ENCODE measurements at places on chromosomes 4 and X.

- DNase-seq, result no peak
Measured at GRCh38 chr4:25092139-25092538, 61.4 kb upstream of the LGI2 start.

GRCh38 chr4:177292171-177292570 is 17.5 kb upstream of the NEIL3 start:
- DNase-seq, result no peak

DNA sequence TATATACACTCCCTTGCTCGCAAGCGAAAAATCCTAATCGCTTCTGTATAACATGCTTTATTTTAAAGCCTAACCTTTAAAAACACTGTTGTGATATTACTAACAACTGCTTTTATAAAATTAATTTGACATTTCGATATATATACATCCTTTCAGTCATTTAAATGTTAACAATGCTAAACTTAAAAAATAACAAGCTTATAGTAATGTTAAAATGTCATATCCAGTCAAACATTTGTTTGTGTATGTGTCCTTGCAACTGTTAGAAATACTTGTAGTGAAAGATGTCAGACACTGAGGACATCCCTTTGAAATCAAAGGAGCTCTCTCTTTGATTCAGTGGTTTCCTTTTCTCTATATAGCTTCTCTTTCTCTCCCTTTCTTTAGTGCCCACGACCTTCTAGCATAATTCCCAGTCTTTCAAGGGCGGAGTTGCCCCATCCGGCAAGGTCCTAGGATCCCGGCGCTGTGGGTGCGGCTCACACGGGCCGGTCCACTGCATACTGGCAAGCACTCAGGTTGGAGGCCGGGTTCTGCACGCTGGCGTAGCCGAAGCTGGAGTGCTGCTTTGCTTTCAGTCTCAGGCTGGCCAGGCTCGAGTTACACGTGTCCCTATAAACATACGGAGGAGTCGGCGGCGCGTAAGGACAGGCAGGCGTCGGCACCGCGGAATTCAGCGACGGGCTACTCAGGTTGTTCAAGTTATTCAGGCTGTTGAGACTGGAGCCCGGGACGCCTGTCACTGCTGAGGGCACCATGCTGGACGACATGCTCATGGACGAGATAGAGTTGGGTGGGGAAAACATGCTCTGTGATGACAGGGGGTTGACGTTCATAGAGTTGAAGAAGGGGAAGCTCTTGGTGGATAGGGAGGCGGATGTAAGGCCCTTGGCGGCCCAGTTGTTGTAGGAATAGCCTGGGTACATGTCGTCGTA is 5.0 kb downstream of the PITX2 start:
- no peak for DNase-seq

GRCh38 chr4:144423930-144424329 is 222.0 kb upstream of the HHIP start:
- DNase-seq, result no peak

DNA sequence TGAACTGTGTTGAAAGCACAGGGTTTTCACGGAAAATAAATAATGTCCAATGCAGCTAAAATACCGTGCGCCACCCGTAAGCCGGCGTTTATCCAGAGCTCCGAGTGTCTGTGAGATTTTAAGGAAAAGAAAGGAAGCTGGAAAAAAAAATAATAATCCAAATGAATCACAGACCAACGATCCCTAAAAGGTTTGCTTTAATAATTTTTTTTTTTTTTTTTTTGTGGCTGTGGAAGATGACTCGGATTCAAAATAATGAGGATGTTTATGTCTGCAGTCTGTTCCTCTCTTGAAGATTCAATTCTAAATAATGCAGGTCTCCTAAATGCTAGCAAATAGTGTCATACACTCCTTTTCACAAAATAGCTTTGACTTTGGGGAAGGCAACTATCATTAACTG is 84.6 kb upstream of the PPP2R3B start:
- no peak for DNase-seq

DNA sequence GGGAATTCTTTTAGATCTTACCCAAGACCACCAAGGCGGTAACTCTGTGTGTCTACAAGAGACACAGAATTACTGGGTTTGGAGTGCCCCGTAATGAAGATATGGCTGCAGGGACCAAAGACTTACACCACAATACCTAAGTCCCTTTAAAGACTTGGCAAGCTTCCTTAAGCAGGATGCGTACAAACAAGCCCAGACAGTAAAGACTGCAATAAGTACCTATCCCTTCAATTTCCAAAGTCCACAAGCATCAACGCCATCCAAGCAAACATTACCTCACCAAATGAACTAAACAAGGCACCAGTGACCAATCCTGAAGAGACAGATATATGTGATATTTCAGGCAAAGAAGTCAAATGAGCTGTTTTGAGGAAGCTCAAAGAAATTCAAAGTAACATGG is 42.3 kb upstream of the RNF128 start:
- DNase-seq, result no peak

DNA sequence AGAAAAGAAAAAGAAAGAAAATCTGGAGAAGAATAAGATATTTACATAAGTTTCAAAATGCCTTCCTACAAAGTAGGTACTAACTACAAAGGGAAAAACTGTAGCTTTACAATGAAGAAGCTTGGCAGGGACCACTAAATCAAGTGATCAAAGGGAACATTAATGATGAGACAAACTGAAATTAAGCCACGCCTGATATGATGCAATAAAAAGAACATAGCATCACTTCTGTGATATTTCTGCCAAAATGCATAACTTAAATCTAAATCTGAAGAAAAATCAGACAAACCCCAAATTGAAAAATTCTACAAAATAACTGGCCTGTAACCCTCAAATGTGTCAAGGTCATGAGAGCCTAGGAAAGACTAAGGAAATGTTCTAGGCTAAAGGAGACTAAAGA is 8.9 kb upstream of the DCLK2 start:
- no peak for DNase-seq

DNA sequence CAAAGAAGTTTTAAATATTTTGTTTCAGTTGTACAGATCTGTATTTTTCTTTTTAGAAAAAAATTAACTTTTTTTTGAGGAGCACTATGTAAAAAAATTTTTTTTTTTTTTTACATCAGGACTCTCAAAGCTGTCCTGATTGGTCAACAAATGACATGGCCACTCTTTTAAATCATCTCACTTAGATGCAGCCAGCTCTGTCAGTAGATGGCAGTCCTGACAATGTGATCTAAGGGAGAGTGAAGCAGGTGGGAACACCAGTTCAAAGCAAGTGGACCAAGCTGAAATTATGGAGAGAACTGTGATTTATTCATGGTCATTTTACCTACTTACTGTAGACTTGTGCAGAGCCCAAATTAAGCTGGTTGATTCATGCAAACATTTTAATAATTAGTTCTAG is 174.7 kb upstream of the GPRIN3 start:
- DNase-seq, result peak; percentile 28

DNA sequence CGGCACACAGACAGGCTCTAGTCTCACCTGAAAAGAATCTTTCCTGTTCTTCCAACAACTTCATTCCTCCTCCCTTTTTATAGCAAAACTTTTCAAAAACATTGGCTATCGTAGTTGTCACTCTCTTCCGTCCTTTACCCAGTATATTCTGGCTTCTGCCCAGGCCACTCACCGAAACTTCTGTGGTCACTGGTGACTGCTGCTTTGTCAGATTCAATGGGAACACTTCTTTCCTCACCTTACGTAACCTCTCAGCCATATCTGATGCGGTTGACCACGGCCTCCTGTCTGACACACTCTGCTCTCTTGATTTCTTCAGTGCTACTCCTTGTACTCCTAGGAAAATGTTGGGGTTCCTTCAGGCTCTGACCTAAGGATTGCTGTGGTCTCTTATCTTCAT is 9.2 kb upstream of the RNF150 start:
- no peak for DNase-seq

GRCh38 chr4:7595934-7596461 is 161.3 kb upstream of the PSAPL1 start:
- DNase-seq, result no peak

GRCh38 chrX:139052461-139052860 is 340.9 kb upstream of the FGF13 start:
- DNase-seq, result no peak

DNA sequence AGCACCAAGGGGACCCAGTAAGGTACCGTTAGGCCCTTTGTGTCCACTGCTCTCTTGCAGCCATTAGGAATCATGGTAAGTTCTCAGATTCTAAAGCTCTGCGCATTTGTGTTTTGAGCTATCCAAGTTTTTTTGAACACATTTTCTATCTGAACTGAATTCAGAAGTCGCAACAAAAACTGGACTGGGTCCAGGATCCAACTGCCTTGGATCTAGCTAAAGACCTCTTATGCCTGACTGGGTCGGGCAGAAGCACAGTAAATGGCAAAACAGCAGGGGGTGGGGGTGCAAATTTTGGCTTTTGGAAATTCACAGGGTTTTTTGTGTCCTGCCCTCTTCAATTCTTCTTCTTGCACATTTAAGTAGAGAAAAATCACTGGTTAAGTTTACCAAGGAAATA is 30.0 kb downstream of the RCHY1 start:
- no peak for DNase-seq

GRCh38 chrX:130085551-130086446 is 24.5 kb downstream of the ELF4 start:
- DNase-seq, result no peak

DNA sequence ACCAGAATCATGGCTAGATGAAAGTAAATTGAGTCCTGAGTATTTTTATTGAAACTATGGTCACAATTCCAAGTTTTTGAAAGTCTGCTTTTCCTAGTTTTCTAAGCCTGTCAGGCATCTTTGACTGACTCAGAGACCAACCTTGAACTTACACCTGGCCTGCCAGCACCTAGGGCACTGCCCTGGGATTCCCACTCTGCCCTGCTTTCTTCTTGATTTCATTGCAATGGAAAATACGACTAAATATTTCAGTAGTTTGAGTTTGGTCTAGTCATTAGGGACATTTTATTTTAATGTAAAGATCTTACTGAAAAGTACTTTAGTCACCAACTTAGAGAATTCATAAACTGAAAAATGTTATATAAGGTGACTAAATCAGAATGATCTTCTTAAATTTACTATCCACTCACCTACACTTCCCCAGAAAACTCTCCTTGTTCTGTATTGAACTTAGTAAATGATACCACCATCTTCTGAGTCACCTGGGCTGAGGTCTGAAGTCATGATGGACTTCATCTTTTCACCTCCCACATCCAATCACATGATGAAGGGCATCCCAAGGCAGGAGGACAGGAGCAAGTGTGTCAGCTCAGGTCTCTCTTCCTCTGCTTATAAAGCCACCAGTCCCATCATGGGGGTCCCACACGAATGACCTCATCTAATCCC is 11.6 kb upstream of the PYURF start:
- DNase-seq, result no peak

DNA sequence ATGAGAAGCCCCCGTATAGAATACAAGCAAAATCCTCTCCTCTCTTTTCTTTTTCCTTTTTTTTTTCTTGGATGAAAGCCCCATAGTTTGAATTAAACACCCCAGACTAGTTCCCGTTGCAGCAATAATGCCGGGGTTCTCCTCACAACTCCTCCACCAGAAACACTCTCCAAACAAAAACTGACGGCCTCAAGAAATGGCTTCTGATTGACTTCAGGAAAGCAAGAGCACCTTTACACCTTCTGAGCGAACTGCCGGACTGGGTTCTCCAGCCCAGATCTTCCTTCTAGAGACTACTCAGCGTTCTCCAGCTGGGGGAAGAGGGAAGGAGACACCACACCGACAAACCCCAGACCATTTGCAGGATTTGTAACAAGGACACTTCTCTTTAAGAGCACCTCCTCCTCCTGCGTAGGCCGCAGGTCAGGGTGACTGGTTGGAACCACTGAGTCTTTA is 4.0 kb downstream of the HAND2 start:
- DNase-seq, result no peak

GRCh38 chr4:7803992-7804755 is 135.5 kb downstream of the AFAP1 start:
- peak; percentile 72 for DNase-seq

- no peak for DNase-seq
Measured at GRCh38 chrX:2692221-2693112, 1.4 kb downstream of the CD99 start.

DNA sequence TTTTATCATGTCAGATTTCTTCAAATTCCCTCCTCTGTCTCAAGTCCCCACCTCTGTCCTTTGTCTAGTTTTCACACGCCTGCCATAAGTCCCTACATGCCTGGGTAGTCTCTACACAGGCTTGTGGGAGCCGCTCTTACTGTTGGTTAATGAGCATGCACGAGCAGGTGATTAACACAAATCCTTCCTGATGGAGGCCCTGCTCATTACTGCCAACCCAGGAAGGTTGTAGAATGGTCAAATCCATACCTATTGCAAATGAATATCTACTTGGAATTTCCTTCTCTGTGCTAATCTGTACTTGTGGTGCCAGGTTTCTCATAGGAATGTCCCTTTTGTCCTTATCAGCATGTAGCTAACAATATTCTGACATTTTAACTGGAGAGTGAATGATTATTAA is 208.4 kb upstream of the HDX start:
- DNase-seq, result no peak

GRCh38 chrX:41265615-41266014 is 68.3 kb upstream of the DDX3X start:
- DNase-seq, result peak; percentile 53

DNA sequence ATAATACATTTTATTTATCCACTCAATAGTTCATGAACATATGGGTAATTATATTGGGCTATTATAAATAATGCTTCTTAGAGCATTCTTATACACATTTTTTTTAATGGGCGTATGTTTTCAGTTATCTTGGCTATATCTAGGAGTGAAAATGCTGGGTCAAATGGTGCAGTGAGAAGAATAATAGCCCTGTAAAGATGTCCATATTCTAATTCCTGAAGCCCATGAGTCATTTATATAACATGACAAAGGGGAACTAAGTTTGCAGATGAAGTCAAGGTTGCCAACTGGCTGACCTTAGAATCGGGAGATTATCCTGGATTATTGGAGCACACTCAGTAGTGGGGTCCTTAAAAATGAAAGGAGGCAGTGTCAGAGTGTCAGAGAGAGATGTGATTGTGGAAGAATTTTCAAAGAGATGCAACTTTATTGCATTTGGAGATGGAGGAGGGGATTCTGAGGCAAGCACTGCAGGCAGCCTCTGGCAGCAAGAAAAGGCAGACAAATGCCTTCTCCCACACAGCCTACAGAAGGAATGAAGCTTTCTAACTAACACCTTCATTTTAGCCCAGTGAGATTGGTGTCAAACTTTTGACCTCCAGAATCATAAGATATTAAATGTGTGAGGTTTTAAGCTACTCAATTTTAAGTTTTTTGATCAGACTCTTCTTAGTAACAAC is 106.1 kb upstream of the HS3ST1 start:
- DNase-seq, result no peak
